ENCODE measurements at places on chromosomes 6 and 20.

GRCh38 chr6:36930483-36930882 lies 24.1 kb upstream of the PI16 start:
- DNase-seq: no peak

DNA sequence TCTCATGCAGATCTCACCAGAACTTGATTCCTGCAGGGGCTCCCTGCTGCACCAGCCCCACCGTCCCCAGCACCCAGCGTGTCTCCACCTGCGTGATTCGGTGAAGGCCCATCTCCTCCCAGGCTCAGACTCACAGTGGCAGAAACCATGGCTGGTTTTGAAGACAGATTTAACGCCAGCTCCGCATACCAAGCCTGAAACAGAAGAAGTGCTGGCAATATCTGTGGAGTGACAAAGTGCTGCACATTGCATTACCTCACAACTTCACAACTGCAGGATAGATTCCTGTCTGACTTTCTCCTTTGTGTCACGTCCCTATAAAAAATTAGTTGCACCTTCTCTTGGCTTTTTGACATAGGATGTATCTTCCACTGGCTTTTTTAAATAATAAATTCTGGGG lies 120.7 kb downstream of the TTLL2 start:
- no peak for DNase-seq

DNA sequence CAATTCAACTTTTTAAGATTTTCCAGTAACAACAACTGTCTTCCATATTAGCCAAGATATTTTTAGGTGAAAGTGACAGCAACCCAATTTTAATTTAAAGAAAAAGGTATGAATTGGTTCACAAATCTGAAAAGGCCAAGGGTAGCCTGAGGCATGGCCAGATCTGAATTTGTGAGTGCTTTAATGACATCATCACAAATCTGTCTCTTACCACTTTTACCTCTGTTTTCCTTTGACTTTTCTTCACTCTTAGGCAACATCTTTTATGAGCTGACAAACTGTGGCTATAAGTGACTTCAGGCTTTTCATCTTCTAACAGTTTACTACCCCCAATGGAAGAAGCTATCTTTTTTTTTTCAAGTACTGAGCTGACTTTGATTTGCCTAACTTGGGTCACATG lies 44.5 kb upstream of the PKIB start:
- DNase-seq: no peak

DNA sequence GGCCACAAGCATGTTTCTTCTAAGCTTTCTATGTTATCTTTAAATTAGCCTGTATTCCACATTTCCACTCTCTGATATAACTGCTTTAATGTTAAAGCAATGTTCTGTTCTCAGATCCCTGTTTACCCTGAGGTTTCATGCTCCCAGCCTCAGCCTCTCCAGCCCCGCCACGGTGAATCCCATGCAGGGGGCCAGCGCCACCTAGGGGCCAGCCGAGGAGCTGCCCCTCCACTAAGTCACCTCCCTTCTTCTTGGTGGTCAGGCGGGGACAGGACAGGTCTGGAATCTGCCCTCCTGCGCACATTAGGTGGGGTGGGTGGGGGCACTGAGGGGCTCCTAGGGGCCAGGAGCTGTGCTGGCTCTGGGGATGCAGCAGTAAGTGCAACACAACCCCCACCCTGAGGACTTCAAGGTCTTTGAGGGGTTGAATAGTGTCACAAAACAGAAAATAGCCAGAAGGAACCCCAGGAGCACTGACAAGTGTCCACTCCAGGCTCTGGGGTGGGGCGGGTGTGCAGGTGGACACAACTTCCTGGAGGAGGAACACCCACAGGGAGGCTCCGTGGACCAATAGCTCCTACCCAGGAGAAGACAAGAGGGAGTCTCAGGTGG lies 61.6 kb downstream of the RAB44 start:
- DNase-seq: peak; percentile 70

- DNase-seq: no peak
Observed at GRCh38 chr6:34350137-34350933, 42.1 kb downstream of the NUDT3 start.

GRCh38 chr6:21219241-21219640 lies 374.3 kb upstream of the SOX4 start:
- DNase-seq: no peak

DNA sequence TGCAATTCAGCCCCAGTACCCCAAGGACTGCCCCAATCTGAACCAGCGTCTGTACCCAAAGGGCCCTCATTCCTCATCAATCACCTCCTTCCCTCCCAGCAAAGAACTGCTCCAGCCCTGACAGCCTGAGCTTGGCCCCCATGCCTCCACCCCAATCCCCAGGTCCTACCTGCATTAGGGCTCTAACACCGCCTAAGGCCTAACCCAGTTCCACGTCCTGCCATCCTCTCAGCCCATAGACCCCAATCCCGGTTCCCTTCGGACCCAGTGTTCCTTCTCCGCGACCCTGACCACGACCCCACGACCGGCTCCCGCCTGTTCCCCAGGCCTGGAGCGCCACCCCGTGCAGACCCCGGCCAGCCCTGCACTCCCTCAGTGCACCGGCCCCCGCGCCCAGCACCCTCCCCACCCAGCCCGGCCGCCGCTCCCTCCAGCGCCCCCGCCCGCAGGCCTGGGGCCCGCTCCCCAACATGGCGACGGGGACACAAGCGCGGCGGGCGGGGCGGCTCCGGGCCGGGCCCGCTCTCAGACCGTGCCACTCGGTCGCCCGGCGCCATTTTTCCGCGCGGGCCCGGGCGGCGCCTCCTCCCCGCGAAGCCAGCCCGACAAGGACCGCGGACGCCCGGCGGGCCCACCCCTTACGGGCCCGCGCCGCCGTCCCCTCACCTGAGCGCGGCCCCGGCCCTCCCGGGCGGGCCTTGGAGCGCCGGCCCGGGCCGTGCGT lies 483 bp downstream of the NCOA6 start:
- DNase-seq: peak; percentile 57

- peak; percentile 40 for DNase-seq
Observed at GRCh38 chr6:1381481-1382330, 7.7 kb upstream of the FOXF2 start.

GRCh38 chr6:14903176-14904038 lies 342.5 kb upstream of the JARID2 start:
- no peak for DNase-seq

GRCh38 chr20:58310291-58310782 lies 822 bp downstream of the RAB22A start:
- DNase-seq: no peak

- peak; percentile 61 for DNase-seq
Observed at GRCh38 chr6:14804785-14805210, 441.1 kb upstream of the JARID2 start.

All from NCI-H1417 (cell line).